ENCODE measurements at places on chromosomes 12 and 14.

- no peak for DNase-seq
- H3K36me3 ChIP-seq: no peaks in the 10 kb centered on the region
- no peak overlapping the region for H3K27ac ChIP-seq
- H3K27me3 ChIP-seq: no peaks in the 10 kb centered on the region
- no peaks in the 10 kb centered on the region for H3K4me1 ChIP-seq
- H3K4me3 ChIP-seq: no peak overlapping the region
Observed at GRCh38 chr12:94699801-94700200, 49.4 kb upstream of the TMCC3 start.

DNA sequence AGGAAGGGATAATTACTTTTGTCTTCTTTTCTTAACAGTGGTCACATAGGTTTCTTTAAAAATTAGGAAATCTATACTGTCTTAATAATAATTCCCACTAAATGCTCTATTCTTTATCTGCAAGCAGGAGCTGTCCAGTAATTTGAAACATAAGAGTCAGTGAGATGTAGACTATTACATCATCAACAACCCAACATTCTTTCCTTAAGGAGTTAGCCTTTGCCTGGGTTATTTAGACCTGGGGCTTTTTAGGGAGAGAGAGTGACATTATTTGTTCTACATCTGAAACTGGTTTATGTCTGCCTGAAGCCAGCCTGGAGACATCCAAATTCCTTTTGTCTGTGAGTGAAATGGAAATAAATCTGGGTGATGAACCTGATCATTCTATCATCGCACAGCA is 294.4 kb downstream of the TMTC2 start:
- H3K36me3 ChIP-seq: no peaks in the 10 kb centered on the region
- DNase-seq: no peak
- H3K27ac ChIP-seq: no peak overlapping the region
- no peaks in the 10 kb centered on the region for H3K27me3 ChIP-seq

DNA sequence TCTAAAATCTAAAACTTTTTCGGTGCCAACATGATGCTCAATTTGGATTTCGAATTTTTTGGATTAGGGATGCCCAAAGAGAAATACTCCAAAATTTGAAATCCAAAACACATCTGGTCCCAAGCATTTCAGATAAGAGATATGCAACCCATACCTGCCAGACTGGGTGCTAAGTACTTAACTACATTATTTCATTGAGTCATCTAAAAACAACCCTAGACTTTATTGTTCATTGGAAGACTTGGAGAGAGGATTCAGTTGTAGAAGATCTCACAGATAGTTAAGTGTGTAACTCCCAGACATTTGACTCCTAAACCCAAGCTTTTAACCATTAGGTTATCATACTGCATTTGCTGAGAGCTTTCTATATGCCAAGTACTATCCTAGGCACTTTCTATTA is 102.2 kb downstream of the BCAT1 start:
- no peak for DNase-seq
- H3K4me3 ChIP-seq: no peak overlapping the region
- no peaks in the 10 kb centered on the region for H3K4me1 ChIP-seq

DNA sequence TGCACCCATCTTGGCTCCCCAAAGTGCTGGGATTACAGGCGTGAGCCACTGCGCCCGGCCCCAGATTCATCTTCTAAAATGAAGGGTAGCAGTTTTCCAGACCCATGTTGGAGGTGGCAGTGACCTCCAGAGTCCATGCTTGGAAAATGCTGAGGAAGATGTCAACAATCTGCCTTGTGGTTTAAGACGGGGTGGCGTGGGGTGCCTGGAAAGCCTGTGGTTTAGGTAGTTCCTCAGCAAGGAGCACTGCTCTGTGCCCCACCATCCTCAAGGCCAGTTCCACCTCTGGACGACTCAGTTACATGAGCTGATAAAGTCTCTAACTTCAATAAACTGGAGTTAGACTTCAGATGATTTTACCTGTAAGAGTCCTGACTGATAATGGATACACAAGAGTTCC is 48.6 kb downstream of the DRAM1 start:
- H3K27ac ChIP-seq: no peak overlapping the region
- H3K27me3 ChIP-seq: no peaks in the 10 kb centered on the region
- H3K36me3 ChIP-seq: no peaks in the 10 kb centered on the region
- no peak overlapping the region for H3K4me3 ChIP-seq
- no peak for DNase-seq
